ENCODE measurements at places on chromosomes 16 and 17.
A peak's percentile ranks its signal among the peaks of the same experiment; 100 is the strongest.

- no peak for ATAC-seq
These were observed 13.8 kb downstream of the RIPOR1 start for GRCh38 chr16:67542464-67542863.

DNA sequence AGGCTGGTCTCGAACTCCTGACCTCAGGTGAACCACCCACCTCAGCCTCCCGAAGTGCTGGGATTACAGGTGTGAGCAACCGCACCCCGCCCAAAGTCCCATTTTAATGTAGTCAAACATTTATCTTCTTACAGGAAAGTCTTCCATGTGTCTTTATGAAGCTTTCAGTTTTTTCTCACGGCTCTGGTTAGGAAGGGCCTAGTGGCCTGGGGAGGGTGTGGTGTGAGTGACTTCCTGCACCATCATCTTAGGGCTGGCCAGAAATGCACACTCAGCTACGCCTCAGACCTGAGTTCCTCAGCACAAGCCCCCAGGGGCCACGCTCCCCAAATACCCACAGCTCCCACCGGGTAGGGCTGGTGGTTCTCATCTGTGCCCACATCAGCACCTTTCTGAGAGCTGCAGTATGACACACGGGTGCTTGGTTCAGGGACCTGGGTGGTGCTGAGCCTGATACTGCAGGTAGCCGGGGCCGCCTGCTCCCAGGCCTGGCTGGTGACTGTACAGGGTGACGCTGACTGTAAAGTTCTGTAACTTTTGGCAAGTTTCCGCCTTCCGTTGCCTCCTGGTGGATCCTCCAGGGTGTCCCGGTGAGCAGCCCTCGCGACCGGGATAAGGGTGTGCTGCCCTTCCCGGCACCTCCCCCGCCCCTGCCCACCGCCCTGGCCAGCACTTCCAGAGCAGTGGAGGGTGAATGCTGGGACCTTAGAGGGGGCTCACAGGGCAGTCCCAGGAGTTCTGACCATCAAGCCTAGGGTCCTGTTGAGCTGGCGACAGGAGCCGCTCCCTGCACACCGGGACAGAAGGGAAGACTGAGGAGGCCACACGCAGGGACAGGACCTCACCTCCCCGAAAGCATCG, 52.5 kb downstream of the ZNF778 start:
- peak; percentile 45 for ATAC-seq

DNA sequence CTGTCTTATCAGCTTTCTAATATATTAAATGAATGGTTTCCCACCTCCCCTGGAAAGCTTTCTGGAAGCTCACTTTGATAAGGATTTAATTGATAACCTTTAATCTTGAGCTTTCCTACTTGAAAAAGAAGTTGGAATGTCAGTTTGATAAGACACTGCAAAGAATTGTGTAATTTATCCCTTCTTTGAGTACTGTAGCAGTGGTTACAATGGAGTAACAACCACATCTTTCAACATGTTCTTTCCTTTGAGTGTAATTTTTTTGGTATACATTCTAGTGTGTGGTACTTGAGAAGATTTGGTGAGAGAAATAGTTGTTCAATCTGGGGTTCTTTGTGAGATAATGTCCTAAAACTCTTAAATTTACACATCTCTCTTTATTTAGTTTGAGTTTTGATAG, 43.4 kb downstream of the CPD start:
- no peak for ATAC-seq

GRCh38 chr16:55285586-55285985, 38.4 kb upstream of the IRX6 start:
- no peak for ATAC-seq

DNA sequence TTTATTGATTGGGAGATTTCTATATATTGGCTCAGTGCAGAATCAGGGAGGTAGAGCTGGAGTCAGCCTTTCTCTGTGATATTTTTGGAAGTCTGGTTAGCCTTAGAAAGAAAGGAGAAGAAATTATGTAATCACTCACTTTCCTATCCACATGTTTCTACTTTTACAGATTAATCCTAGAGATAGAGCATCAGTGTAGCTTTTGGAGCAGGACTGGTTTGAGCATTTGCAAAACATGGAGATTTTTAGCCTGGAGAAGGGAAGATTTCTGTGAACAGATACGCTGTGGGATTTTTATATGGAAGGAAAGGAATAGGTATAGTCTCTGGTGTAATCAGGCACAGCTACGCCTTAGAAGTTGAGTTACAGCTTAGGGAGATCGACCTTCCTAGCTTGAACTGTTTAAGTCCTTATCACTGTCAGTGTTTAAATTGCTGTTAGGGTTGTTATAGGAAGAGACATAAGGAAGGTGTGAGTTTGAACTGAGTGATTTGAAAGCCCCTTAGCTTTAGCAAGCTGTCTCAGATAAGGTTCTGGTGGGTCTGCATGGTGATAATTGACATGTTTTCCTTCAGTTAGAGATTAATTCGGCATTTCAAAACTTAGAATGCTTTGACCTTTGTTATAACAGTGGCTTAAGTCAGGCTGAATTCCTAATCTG, 20.5 kb downstream of the METTL9 start:
- no peak for ATAC-seq

GRCh38 chr17:17766077-17766743, 70.6 kb downstream of the SREBF1 start:
- ATAC-seq = peak; percentile 82

DNA sequence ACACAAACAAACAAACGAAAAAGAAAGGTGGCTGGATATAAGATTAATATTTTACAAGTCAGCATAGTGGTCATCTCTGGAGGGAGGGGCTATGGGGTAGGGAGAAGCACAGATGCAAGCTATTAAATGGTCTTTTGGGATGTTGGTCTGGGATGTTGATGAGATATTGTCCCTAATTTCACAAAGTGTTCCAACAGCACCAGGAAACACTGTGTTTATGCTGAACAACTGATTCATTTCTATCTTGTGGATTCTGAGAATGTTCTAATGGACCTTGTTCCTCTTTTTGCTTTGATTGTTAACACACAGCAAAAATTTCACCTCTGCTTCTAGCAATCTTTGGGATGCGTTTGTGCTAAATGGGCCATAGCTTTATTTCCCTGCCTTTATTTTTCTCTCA, 9.7 kb downstream of the PECAM1 start:
- no peak for ATAC-seq

DNA sequence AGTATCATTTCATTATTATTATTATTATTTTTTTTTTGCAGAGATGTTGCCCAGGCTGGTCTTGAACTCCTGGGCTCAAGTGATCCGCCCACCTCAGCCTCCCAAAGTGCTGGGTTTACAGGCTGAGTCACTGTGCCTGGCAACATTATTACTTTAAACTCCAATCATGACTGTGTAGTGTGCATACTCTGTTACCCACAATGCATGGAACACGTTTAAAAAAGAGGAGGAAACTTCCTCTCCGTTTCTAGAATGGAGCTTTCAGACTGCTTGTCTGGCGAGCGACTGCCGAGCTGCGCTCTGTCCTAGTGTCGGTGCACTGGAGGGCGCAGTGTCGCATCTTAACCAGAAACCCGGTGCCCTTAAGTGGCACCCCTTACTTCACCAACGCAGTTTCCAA, 22.1 kb upstream of the FASN start:
- ATAC-seq = no peak

DNA sequence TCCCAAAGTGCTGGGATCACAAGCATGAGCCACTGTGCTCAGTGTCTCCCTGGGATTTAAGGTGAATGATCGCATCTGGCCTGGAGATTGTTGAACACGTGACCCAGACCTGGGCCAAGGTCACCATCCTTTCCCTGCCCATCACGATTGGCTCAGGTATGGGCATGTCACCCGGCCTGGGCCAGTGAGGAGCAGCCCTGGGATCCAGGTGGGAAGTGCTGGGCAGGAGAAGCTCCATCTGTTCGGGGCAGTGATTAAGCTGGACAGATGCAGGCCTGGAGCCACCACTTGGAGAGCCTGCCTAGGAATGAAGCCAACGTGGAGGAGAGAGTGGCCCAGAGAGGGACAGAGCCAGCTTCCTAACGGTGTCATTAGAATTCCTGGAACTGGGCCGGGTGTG, 6.8 kb downstream of the LAT start:
- no peak for ATAC-seq

DNA sequence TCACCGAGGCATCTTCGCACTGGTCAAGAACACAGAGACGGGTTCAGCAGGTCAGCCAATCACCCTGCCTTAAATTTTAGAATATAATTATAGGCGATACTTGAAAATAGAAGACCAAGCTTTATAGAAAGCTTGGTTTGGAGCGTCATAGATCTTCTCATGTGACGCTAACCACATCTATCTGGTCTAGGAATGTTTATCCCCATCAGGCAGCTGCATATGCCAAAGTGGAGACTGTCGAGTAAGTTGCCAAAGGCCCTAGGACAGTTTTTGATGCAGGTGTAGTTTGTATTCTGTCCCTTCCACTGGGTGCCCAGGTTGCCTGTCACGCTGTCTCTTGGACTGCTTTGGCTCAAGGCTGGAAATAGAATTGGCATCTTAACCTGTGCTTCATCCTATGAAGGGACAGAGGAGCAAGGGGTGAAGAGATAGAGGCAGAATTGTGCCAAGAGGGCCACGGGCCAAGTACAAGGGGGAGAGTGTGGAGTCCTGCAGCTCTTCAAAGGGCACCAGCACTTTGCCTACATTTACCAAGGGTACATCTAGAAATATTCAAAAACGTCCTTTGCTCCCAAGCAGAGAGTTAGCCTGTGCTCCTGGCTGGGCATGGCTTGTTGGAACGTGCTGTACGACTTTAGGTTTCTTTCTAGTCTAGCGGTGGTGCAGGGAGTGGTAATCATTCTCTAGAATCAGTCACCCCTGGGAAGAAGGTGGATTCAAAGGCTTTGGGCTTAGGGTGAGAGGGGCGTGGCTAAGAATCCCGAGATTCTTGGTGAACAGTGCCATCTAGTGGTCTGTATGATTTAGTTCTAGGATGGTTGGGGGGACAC, 5.3 kb upstream of the WIPI1 start:
- peak; percentile 76 for ATAC-seq

- ATAC-seq = no peak
These were observed 1.0 kb downstream of the KIFC3 start for GRCh38 chr16:57801098-57801808.

- ATAC-seq = no peak
These were observed 738.8 kb downstream of the WWOX start for GRCh38 chr16:78838276-78838675.

DNA sequence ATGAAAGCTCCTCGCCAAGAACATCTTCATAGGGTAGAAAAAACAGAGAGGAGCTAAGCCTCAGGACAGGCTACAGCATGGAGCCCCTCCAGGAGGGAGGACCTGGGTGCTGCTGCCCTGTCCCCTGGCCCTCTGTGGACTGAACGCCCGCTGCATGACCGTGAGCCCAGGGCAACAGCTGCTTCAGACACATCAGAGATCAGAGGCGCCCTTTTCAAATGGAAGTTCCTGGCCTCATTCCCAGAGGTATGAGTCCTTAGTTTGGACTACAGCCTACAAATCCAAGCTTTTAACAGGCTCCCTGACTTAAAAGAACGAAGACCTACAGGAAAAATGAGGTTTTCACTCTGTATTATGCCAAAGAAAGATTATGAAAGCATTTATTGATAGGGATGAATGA, 48.5 kb downstream of the ZNF18 start:
- ATAC-seq = no peak

DNA sequence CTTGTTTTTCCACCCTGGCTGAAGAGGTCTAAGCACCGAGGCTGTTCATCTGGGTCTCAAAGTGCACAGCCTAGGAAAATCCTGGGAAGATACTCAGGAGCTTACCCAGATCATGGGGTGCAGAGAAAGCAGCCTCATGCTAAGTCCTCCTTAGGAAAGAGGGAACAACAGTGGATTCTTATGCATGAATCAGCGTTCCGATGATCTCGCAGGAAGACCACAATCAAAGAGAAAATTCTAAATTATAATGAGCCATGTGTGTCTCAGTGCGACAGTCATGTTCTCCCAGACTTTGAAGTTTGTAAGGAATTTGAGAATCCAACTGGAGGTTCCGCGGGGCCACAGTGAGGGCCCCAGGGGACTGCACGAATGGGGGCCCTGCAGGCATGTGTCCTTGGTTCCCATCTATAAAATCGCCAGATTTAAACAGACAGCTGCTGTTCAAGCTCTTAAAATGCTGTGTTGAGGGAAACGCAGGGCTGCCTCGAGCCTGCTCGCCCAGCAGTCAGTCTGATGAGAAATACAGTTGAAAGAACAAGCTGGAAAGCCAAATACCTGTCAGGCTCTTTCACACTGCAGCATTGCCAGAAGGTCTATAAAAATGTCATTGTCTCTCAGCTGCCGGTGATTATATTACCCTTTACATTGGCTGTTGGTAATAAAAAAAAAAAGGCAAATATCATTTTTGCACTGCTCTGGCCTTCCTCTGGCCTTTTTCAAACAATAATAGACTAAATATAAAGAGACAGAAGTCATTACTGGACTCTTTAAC, 152.1 kb downstream of the PMP22 start:
- peak; percentile 35 for ATAC-seq

DNA sequence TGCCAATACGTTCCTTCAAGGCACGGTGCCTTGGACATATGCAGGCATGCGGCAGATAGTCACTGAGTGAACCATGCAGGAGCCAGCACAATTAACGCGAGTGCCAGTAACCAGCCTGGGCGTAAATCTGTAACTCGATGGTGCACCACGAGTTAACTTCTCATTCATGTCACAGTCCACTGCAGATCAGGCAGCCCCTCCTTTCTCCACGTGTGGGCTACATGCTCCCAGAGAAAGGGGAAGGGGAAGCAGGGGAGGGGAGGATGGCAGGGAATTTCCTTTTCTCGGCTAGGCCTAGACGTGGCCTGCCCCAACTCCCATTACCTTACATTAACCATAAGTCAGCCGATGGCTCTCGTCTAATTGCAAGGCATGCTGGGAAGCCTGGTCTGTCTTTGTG, 287.9 kb downstream of the CPPED1 start:
- peak; percentile 31 for ATAC-seq

GRCh38 chr17:38883592-38884526, 14.0 kb downstream of the LASP1 start:
- ATAC-seq = no peak

- ATAC-seq = no peak
These were observed 24.3 kb downstream of the CENPV start for GRCh38 chr17:16328997-16329396.

- no peak for ATAC-seq
These were observed 39.4 kb downstream of the PLCG2 start for GRCh38 chr16:81818568-81818896.

- no peak for ATAC-seq
These were observed 273.6 kb downstream of the GRIN2A start for GRCh38 chr16:9908613-9909012.

DNA sequence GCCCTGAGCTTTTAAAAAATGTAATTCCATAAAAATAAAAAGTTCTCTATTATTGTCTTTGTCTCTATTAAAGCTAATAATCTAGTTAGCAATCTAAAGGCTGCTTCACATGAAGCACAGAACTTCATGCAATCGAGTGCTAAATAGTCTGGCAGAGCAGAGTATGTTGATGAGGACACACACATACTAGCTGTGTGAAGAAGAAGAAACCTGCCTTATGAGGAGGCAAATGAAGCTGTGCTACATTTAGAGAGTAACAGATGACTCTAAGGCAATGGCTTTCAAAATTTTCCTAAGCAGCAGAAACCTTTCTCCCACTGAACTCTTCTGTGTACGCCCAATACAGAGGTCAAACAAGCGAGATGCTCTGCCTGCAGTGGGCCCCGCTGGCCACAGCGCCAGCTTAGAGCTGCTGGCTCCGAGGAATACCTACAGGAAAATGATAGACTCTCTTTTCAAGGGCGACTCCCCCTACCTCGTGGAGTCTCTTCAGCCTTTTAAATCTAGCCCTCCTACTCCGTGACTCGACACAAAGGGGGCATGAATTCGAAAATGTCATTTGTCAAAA, 39.2 kb downstream of the GNA13 start:
- no peak for ATAC-seq

Measured in motor neuron (in vitro differentiated cells).